Stimulated activated effector memory CD8-positive, alpha-beta T cell treated with anti-CD3 and anti-CD28 coated beads, Interleukin-12 subunit alpha, Interleukin-12 subunit beta, amount 100 ng/mL, for 72 hours (primary cell): ENCODE measurements at places on chromosomes 4 and X.

DNA sequence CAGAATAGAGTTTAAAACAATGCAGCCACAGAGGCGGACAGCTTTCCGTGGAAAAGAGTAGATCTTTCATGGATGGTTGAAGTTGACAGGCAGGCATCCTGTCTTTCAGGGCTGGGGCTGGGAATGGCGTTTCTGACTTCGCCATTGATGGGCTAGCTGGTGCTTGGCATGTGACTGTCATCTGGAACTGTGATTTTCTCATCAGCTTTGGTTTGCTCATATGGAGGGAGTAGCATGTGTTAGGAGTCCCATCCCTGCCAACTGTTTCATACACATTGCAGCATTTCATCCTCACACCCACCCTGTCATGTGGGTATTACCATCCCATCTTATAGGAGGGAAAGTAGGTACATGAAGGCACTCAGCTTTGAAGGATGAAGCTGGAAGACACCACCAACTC, 49.2 kb upstream of the STX18 start:
- DNase-seq = no peak

- no peak for DNase-seq
Measured at GRCh38 chr4:158966091-158966490, 136.8 kb upstream of the RAPGEF2 start.

DNA sequence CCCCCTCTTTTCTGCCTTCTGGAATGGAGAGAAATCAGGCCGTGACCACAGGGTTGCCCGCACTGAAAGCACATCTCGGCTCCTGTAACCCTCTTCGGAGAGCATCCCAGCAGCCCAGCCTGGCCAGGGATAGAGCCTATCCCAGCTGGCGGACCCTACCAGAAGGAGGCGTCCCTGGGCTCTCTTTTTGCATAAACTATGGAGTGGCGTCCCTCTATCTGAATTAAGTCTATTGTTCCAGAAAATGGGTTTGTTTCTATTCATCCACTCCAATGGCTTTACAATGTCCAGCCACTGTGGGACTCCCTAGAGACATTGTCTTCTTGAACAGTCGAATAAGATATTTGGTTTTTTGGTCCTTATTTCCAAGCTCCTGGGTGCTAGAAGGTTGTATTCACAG, 689 bp upstream of the NHSL2 start:
- DNase-seq = no peak

DNA sequence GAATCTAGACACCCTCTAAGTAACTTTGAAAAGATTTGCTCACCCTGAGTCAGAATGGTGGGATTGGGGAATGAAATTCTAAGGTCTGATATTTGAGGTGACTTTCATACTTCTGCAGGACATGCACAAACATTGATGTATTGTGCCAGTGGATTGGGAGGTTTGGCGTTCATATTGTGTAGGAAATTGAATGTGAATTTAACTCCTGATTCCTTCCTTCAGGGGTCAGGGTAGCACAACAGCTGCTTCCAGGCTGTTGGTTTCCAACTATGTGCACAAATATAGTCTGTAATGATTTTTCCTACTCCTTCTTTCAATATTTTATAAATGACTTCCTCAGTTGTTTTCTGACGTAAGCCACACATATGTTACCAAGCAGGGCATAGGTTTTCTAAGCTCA, 3.1 kb downstream of the IL1RAPL1 start:
- no peak for DNase-seq

DNA sequence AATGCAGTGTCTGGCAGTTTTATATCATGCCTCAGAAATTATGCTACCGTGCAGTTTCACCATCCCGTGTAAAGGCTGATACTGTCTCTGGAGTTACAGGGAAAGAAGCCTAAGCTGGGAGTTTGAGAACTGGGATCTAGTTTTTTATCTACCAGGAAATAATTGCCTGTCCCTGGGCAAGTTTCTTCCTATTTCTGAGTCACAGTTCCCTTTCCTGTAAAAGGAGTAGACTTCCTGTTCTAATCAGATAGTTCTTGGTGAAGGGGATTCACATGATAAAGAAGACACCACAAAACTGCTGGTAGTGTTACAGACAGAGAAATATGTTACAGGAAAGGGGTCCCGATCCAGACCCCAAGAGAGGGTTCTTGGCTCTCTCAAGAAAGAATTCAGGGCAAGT, 17.1 kb downstream of the HERC3 start:
- no peak for DNase-seq

GRCh38 chr4:141686879-141687278, 50.5 kb downstream of the IL15 start:
- DNase-seq = no peak

- no peak for DNase-seq
Measured at GRCh38 chr4:95386410-95386809, 162.4 kb downstream of the UNC5C start.

- no peak for DNase-seq
Measured at GRCh38 chr4:172105918-172106317, 292.7 kb downstream of the GALNTL6 start.

- DNase-seq = no peak
Measured at GRCh38 chr4:8727131-8727530, 134.6 kb downstream of the CPZ start.

DNA sequence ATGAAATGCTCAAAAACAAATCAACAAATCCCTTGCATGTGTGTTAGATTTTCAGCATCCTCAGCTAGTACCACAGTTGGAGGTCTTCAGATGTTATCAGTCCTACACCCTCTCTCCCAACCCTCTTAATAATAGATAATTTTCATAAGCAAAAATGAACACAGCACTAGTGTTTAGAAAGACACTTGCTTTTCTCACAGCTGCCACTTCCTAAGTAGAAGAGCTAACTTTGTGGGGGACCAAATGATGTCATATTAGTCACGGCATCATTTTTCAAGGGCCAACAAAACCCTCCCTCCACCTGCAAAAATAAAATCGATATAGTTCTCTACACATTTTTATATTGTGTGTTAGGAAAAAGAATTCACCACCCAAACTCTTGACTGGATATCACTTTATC, 163.5 kb upstream of the GYPA start:
- no peak for DNase-seq

- DNase-seq = no peak
Measured at GRCh38 chr4:57234252-57234775, 124.1 kb upstream of the IGFBP7 start.

GRCh38 chr4:53788011-53788410, 196.7 kb upstream of the LNX1 start:
- no peak for DNase-seq

GRCh38 chrX:15947648-15948317, 93.2 kb upstream of the AP1S2 start:
- DNase-seq = no peak

DNA sequence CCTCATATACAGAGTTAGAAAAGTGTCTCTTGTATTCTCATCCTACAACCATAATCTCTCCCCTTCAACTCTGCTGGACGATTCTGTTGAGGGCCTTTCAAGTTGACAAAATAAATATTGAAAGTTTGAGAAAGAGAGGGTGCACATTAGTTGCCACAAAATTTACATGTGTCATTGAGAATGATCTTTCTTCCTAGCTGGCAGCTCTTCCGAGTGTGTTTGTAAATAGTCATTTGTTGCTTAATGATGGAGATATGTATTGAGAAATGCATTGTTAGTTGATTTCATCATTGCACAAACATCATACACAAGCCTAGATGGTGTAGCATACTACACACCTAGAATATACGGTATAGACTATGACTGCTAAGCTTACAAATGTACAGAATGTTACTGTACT, 632.8 kb upstream of the AMOT start:
- DNase-seq = no peak

DNA sequence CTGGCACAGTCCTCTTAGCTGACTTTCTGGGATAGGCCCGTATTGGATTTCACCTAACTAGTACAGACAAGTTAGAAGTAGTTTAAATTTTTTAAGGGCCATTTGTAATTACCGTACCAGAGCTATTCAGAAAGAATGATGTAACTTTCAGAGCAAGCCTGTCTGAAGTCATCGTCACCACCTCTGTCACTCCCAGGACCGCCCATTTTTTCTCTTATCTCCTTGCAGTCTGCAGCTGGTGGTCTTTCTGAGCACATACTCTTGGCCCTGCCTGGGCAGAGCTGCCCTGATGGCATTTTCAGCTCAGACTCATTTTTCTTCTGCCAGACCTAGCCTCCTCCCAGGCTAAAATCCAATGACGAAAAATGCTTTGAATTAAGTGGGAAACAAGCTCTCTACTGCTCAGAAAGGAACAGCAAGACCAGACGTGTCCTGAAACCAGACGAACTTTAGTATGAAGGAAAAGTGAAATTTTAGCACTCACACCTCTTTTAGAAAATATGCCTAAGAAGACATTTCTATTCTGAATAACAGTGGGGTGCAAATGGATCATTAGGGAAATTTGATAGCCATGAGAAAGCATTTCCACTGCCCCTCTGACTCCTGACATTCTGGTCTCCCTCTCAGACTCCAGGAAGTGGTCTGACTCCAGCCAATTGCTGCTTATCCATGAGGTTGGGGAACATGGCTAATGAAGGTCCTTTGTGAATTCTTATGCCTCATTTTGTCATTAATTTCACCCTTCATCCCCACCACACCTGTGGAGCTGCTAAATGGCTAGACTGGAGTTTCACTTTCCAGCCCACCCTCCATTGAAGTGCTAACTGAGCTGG, 162.4 kb upstream of the GYPA start:
- no peak for DNase-seq

- no peak for DNase-seq
Measured at GRCh38 chr4:77286906-77287305, 129.9 kb downstream of the CCNG2 start.

DNA sequence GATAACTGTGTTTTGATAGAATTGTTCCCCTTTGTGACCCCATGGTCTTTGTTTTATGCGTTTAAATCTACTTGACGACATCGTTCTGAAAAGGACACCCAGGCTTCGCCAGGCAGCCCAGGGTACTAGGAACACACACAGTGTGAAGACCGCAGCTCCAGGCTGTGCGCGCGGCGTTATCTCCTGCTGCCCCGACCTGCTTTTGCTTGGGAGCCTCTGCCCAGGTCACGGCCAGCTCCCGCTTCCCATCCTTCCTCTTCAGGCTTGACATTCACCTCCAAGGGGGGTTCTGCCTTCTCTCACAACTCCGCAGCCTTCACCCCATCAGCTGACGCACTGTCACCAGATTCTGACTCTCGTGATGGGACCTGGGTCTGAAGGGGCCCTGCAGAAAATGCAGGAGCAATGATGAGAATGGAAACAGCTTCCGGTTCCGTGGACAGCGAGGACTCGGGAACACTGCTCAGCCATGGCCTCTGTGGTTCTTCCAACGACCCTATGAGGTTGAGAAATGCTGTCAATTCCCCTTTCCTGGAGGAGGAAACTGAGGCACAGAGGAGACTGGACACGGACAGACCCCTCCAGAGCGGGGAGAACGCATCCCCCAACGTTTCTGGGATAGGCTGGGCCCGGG, 536 bp upstream of the HTRA3 start:
- DNase-seq = no peak

- DNase-seq = no peak
Measured at GRCh38 chr4:160319221-160319867, 1216.5 kb downstream of the RAPGEF2 start.

DNA sequence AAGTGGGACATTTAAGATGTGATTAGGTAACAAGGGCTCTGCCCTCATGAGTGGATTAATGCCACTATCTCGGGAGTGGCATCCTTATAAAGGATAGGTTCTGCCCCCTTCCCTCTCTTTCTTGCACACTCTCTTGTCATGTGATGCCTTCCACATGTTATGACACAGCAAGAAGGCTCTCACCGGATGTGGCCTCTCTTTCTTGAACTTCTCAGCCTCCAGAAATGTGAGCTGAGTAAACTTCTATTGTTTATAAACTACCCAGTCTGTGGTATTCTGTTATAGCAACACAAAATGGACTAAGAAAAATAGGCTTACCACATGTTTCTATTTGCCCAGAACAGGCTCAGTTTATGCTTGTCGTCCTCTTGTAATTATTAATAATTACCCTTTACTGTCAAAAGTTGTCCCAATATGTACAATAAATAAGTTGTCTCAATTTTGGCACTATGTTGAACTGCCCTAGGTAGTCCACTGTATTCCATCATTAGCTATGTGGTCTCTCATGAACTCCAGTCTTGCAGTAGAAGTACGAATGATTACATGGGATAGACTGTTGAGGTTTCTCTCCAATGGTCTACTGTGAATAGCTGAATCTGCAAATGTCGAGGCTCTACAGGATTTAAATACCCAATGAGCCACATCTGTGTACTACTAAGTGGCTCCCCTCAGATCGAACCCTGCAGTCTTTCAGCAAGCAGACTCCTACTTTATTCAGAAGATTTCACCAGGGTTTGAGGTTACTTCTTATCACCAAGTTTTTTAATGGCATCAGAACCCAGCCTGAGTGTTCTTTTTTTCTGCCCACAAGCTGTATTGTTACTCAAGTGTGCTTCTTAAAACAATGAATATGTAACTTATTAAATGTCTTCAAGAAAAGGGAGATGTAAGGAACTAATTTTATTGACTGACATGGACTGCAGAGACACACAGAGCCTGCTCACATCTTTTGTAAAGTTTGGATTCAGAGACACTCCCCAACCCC, 102.0 kb upstream of the LEF1 start:
- DNase-seq = no peak

DNA sequence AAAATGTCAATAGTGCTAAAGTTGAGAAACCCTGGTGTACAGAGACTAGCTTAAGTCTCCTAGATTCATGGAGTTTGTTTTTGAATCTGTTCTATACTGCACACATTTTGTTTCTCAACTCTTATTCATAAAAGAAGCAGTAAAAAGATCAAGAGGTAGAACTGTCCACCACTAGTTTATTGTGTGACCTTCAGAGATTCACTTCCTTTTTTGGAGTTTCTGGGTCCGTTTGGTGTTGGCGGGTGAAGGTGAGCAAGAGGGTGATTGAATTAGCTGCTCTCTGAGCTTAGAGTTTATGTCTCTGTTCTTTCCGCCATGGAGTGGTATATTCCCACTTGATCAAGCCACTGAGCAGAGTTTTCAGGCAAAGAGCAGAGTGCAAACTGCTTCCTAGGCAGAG, 21.4 kb upstream of the PLAC1 start:
- DNase-seq = no peak

GRCh38 chr4:15131551-15131950, 129.3 kb downstream of the CPEB2 start:
- no peak for DNase-seq

DNA sequence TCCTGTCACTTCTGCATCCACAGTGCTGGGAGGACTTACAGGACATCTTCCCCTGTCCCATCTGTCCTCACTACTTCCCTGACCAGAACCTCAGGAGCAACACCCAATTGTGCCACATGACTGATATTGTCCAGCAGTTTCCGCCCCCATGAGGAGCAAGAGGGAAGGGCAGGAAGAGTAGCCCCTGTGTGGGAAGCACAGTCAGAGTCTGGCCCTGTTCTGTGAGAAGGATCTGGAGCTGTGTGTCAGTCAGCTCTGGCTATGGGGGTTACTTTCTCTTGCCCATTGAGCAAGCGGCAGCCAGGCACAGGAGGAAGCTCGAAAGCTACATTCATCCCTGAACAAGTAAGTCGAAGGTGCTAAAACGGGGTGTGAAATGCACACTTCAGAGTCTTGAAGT, 14.8 kb upstream of the TRIM60 start:
- no peak for DNase-seq

GRCh38 chr4:70788733-70789132, 51.0 kb downstream of the GRSF1 start:
- no peak for DNase-seq
